ENCODE measurements at places on chromosomes 16 and 17.

GRCh38 chr17:82247182-82247823 lies 18.5 kb downstream of the SLC16A3 start:
- no peak for DNase-seq

- DNase-seq = no peak
Measured at GRCh38 chr16:74901606-74902005, 83.3 kb downstream of the WDR59 start.

DNA sequence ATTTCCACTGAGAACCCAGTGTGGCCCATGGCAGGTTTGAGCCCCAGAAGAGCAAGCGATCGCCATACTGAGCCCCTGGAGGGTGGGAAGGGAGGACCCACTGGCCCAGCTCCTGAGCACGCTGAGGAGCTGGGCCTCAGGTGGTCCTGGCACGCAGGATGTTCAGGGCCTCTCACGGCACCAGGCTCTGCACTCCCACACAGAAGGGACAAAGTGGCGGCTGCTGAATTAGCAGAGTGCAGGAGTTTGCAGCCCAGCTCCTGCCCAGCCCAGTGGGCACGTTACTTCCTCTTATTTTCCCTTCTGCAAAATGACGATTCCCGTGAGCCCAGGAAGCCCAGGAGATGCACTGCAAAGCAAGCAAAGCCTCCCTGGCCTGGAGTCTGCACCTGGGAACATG lies 42.3 kb upstream of the MTSS2 start:
- DNase-seq = no peak

GRCh38 chr16:50585331-50585776 lies 37.2 kb downstream of the NKD1 start:
- DNase-seq = no peak

DNA sequence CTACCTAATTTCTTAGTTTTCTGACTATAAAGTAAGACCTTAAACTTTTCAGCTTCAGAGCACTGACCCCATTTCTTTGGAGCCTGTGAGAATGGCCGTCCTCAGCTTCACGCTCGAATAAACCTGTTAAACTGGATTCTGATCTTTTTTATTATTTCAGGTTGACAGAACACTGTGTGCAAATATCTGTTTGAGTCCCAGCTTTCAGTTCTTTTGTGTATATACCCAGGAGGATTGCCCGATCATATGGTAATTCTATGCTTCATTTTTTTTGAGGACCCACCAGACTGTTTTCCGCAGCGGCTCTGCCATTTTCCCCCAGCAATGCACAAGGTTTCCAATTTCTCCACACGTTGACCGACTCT lies 19.8 kb upstream of the KCNH6 start:
- no peak for DNase-seq

DNA sequence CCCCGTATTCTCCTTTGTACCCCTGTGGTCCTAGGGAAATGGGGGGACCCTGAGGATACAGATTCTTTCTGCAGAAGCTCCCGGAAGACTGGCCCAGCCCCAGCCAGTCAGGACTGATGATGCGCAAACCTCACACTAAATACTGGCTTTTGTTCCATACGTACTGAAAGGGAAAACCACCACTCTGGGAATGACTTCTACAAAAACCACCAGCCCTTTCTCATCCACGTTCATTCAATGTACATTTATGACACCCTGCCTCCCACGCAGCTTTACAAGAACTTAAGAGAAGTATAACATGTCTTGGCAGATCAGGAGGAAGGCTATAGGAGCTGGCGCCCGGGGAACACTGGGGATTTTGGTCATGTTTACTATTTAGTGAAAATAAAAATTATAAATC lies 70.6 kb downstream of the MARCHF10 start:
- no peak for DNase-seq

- no peak for DNase-seq
Measured at GRCh38 chr17:1331708-1332107, 52.2 kb downstream of the TRARG1 start.

DNA sequence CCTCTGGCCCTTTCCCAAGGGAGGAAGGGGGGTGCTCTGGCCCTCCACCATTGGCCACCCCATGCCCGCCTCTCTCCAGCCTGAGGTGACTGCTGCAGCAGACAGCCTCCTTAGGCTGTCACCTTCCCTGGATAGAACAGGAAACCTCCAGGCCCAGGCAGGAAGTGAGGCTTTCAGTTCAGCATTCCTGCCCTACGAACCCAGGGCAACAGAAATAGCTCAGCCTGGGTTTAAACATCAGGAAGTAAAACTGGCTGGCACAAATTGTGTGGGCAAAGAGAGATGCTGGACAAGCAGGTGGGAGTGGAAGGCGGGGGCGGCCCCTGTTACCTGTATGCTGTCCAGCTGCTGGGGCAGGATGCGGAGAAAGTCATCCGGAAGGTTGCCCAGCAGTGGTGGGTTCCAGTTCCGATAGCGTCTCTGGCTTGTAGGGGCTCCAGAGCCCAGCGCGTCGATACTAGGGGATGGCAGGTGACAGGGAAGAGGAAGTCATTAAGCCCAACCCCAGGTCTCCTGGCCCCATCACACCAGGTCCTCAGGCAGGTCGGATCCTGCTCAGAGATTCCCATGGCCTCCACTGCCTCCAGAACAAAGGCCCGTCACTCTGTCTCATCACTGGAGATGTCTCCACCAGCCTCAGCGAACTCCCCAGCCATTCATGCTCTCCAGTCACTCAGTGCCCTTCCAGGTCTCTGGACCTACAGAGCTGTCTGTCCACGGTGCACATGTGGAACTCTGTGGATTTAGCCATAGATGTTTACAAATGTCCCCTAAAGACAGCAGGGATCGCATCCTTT lies 23.6 kb upstream of the MRPS23 start:
- no peak for DNase-seq

DNA sequence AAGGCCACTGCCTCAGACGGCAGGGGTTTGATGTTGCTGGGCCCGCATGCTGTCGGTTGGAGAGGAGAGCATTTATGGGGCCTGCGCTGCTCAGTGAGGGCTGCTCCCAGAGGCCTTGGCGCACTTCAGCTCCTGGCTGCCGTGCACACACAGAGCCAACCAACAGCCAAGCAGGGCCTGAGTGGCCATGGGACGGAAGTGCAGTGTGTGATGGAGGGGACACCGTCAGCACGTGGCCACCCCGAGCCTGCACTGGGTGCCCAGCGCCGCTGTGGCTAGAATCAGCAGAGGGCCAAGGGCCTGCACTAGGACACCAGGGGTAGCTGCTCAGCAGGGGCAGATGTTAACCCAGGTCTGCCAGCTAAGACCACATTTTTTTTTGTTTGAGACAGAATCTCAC lies 21.8 kb downstream of the KLHL36 start:
- DNase-seq = no peak

DNA sequence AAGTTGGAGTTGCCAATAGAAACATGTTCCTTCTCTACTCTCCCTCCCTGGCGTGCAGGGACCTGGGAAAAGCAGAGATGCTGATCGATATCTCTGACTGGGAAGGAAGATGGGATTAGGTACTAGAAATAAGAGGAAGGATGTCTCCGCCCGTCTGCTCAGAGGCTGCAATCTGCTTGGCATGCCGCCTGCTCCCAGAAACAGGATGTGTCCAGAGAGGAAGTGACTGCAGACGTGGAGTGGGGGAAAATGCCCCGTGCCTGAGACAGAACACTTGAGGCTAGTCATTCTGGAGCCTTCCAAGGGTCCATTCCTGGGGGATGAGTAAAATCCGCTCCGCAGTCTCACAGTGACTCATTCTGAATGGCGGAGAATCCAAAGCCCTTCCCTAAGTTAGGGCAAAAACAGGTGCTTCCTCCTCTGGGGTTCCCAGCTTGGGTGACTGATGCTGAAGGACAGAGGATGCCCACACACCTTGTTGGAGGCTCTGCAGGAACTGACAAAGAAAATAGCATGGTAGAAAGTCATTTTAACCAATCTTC lies 45.0 kb upstream of the SMURF2 start:
- no peak for DNase-seq

GRCh38 chr17:64096037-64096436 lies 33.9 kb downstream of the ERN1 start:
- DNase-seq = no peak

DNA sequence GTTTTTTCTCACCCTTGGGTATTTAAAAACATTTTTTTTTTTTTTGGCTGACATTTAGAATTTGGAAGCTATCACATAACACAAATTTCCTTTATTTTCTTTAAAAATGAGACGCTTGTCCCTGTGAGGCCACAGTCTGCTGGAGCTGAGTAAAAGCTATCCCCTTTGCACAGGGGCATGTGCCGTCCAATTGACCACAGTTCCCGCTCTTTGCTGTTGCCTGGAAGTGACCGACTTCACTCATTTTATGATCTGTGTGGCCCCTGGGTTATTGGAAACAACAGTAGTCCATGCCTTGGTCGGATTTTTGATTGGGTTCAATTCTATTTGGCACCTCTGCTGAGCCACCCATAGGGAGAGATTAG lies 405.0 kb downstream of the CPPED1 start:
- no peak for DNase-seq

DNA sequence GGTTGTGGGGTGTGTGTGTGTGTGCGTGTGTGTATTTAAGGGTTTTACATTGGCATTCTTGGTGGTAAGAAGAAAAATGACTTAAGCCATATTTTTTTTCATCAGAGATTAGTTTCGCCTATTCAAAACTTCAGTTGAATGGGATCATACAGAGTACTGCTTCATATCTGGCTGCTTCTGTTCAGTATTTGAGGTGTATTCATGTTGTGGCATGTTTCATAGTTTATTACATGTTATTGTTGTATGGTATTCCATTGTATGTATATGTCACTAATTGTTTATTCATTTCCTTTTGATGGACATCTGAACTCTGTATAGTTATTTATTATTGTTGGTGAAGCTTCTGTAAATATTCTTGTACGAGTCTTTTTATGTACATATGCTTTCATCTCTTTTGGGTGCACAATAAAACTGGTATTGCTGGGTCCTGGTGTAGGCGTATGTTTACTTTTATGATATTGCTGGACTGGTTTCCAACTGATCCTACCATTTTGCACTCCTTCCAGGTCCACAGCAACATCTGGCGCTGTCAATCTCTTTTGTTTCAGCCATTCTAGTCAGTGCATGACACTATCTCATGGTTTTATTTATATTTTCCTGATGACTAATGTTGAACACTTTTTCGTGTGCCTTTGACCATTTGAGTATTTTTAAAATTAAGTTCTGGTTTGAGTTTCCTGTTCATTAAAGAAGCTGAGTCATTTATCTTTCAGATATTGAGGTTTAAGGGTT lies 77.4 kb upstream of the MAF start:
- DNase-seq = no peak

DNA sequence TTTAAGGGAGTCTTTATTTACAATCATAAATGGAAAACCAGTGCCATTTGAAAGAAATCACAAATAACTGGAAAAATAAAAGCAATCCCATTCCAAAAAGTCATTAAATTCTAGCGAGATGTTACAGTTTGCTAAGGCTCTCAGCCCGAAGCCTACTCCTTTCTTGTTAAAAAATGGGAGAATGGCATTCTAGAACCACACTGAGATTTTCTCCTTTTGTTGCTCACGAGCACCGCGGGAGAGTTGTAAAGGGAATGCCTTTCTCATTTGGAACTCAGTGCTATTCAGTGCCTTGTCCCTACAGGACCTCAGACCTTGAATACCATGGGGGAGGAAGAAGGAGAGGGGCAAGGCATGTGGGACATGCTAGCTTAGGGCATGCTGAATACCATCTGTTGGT lies 36.3 kb downstream of the GDE1 start:
- no peak for DNase-seq

- DNase-seq = no peak
Measured at GRCh38 chr17:42568341-42569111, 1.6 kb downstream of the MLX start.

- DNase-seq = no peak
Measured at GRCh38 chr16:89717688-89718505, 2.8 kb downstream of the VPS9D1 start.

- DNase-seq = peak; percentile 59
Measured at GRCh38 chr16:83926726-83927397, 26.2 kb upstream of the OSGIN1 start.

GRCh38 chr16:1884155-1884760 lies 12.3 kb upstream of the MEIOB start:
- no peak for DNase-seq

DNA sequence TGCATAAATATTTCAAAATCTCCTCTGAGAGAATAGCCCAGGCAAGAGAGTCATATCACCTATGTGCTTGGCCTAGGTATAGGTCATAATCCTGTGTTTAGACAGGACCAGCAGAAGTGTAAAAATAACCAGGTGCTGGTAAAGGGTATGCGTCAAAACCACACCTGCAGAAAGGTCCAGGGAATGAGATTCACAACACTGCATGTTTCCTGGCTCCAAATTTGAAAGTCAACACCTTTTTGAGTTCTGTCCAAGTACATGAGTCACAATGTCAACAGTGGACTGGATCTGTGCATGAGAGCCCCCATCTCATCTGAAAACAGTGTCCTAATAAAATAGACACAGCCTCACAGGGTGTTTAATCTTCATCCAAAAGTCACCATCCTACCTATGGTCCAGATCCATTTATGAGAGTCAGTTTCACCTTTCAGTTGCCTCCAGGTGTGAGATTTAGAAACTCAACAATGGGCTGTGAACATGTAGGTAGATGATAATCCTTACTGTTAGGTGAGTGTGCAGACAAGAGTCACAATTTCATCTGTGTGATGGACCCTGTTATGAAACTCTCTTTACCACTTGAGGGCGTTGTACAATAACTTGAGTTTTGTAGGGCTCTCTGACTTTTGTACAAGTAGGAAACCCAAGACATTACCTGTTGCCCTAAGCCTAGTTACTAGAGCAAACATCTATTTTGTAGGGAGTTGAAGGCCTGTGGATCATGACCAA lies 2100.7 kb downstream of the TP53TG3F start:
- DNase-seq = no peak

DNA sequence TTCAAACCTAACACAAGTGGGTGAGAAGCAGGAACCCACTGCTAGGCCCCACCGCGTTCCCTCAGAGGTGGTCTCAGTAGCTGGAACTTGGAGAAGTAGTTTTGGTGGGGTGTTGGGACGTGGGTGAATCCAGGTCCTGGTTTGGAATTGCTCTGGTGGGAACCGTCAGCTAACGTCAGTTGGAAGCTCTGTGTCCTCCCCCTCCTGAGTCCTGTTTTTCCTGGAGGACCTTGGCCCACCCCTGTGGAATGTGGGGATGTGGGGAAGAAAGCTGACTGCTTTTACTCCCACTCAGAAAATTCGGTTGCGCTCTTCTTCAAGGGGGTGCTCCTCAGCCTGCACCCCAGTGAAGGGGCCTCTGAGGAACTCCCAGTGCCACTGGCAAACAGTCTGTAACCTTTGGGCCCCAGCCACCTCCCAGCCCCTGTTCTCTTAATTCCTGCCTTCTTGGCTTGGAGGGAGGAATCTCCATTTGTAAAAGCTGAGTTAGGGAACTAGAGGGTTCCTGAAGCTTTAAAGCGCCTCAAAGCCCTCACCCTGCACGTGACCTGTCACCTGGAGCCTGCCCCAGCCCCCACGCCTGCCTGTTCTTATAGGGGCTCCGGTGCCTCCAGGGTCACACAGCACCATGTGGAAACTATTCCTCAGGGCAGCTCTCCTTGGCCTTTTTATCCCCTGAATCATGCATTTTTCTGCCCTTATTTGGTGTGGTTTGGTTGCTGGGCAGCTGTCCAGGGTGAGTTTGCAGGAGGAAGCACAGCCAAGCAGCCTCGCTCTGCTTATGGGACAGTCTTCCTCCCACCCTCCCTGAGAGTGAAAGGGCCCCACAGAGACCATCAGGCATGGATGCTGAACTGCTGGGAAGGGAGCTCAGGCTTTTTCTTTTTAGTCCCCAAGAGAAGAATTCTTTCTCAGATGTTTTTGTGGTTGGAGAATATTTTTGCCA lies 16.2 kb upstream of the NAGLU start:
- DNase-seq = no peak

All from D721Med (cell line).